Stimulated activated CD4-positive, alpha-beta T cell treated with anti-CD3 and anti-CD28 coated beads, Interleukin-15, amount 100 ng/mL, for 1 hour (primary cell): ENCODE measurements at places on chromosomes 13 and 19.

- no peak for DNase-seq
These were observed 80.9 kb upstream of the DOCK9 start for GRCh38 chr13:99058527-99059495.

GRCh38 chr13:66940113-66940512, 290.0 kb downstream of the PCDH9 start:
- DNase-seq: no peak

DNA sequence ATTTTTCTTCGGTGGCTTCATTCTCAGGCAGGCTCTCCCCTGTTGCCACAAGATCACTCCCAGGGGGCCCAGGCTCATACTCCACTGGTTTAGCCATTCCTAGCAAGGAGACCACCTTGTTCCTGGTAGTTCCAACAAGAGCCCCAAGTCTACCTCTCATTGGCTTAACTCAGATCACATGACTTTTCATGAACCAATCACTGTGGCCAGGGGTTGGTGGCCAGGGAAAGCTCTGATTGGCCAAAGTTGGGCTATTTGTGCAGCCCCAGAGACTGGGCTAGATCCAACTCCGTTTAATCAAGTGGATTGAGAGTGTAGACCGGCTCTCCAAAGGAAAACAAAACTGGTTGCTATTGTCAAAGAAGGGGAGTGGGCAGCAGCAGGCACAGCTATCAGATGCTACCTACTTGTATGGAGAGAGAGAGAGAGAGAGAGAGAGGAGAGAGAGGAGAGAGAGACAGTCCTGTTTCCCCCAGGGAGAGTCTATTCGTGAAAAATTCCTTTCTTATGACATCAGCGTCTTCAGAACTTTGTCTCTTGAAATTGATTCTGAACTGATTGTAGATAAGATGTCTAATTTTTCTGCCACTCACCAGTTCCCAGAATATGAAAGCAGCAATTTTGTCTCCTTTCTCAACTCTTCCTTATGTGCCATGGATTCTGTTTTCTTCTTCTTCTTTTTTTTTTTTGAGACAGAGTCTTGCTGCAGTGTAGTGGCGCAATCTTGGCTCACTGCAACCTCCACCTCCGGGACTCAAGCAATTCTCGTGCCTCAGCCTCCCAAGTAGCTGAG, 5.9 kb downstream of the CEACAM19 start:
- no peak for DNase-seq

DNA sequence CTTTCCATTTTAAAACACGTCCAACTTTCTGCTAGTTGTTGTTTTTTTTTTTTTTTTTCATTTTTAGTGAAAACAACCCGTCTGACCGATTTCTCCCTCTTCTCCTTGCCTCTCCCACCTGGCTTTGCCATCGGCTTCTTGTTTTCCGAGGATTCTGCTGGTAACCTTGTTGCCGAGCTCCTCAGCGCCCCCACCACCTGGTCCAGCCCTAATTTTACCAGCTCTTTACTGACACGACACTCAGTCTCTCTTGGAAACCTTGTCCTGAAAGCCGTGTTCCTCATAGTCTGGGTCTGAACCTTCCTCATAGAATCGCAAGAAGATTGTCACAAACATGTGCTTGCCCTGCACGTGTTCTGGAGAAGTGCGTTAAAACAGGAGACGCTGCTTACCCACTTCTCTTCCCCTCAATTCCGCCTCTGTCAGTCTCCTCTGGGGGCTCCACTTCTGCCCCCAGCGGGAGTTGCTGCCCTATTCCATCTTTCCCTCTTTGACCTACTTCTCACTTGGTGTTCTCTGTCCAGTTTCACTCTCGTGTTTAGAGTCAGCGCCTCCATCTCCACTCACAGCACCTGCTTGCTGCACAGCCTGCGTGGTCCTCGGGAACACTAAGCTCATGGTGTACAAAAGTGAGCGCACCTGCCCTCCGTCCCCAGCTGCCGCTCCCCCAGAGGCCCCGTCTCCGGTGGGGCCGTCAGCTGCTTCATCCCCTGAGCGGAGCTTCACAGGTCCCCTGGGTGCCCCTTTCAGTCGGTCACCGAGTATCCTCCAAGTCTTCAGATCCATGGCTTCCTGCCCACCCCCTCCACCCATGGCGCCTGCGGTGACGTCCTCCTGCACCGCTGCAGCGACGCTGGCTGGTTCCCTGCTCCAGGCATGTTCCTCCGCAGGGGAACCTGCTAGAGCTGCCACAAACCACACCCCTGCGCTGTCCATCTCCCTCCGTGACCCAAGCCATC, 65.1 kb downstream of the TM9SF2 start:
- no peak for DNase-seq

GRCh38 chr13:45658586-45659235, 43.2 kb upstream of the ERICH6B start:
- no peak for DNase-seq

GRCh38 chr13:42028113-42028799, 20.2 kb upstream of the DGKH start:
- no peak for DNase-seq

- no peak for DNase-seq
These were observed 68.0 kb upstream of the GPR183 start for GRCh38 chr13:99374994-99375737.

- no peak for DNase-seq
These were observed 28.7 kb upstream of the EPHX3 start for GRCh38 chr19:15260939-15261338.

DNA sequence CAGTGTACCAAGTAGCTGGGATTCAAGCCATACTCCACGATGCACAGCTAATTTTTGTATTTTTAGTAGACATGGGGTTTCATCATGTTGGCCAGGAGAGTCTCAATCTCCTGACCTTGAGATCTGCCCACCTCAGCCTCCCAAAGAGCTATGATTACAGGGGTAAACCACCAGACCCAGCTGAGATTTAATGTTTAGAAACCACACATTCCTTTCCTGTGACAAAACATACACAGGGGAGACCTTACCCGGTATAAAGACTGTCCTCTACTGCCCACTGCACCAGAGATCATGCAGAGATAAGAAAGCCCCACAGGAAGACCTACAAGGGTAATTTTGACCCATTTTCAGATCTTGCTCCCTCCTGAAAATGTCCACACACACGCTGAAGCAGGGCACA, 22.8 kb upstream of the ZNF83 start:
- no peak for DNase-seq
